NCI-H524 treated with DMSO at 0.1 percent for 48 hours (cell line): ENCODE measurements at places on chromosomes 5 and 9.

- no peak for DNase-seq
Observed at GRCh38 chr5:109387408-109387974, 22.3 kb downstream of the PJA2 start.

DNA sequence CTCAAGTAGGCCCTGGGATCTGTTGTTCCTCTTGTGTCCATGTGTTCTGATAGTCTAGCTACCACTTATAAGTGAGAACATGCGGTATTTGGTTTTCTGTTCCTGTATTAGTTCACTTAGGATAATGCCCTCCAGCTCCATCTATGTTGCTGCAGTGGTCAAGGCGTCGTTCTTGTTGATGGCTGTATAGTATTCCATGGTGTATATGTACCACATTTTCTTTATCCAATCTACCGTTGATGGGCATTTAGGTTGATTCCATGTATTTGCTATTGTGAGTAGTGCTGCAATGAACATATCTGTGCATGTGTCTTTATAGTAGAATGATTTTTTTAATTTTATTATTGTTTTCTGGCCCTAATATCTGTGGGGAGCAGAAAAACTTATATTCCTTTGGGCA, 74.3 kb downstream of the MAT2B start:
- no peak for DNase-seq

- DNase-seq: no peak
Observed at GRCh38 chr9:21696411-21696871, 106.0 kb upstream of the MTAP start.

- DNase-seq: no peak
Observed at GRCh38 chr9:19969721-19970120, 180.9 kb upstream of the SLC24A2 start.

DNA sequence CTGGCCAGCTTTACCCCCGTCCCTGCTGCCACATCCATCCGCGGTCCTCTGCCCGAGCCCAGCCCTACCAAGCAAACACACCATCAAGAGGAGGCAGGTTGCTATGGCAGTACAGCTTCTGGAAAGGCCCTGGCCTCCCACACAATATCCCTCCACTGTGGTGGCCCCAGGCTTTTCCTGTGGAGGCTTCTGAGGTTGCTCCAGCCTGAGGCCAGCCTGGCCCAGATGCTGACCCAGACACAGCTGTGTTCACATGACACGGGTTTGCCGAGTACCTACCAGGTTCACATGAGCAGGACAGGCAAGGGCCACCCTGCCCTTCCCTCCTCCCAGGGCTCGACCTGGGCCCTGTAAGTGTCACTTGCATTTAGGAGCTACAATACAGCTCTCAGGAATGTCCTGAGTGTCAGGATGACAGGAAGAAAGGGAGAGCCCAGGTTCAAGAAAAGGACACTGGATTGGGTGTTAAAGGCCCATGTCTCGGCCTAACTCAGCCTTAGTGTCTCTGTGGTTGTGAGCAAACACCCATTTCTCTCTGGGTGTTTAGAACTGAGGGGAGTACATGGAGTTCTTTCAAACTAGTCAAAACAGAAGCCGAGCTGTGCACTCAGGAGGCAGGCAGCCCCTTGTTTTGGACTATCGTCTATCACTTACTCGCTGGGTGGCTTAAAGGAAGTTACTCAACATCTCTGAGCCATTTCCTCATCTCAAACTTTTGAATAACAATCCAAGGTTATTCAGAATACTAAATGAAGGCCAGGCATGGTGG, 40.2 kb downstream of the NAIF1 start:
- no peak for DNase-seq
